ENCODE measurements at places on chromosomes 7 and 10.

DNA sequence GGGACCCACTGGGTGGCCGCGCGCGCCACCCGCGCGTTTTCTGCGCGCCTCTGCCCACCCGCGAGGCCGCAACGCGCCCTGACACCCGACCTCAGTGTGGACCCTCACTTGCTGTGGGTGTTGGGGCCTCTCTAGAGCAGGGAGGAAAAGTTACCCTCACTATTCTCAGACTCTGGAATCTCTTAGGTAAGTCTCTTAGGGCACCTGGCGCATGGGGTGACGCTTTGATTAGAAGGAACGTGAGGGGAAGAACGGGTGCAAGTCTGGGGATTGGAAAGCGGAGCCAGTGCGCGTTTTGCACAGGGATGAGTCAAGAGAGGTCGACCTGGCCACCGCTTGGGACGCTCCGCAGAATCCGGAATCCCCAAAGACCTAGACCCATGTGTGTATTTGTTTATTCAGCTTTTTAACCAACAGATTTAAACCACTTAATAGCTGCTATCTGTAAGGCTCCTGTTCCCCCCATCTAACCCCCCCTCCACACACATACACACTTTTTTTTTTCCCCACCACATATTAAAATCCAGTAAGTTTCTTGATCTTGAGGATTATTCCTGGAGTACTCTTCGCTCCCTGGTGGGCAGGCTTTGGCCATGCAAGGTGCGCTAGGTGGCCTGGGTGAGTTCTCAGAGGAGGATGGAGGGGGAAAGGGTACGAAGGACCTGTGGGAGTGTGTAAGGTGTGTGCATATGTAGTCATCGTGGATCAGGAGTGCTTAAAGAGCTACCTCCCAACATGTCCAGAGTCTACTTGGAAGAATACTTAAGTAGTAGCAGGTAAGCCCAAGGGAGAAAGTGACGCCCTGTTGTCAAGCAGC, 169.1 kb upstream of the PPP1R3A start:
- DNase-seq, result no peak

DNA sequence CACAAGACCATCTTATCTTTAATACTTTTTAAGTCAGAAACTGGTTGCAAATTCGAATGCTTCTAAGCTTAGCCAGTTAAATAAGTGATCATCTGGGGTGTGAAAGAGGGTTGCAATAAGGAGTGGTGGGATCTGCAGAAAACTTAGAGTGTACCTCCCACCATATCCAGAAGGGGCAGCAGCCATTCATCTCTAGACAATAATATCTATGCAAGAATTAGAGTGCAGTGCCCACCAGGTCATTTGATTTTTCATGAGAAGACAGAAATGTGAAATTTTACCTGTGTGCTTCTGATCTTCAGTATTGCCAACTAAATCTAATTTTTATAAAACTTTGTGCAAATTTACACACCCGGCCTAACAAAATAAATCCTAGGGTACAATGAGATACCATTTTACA, 127.2 kb upstream of the SP4 start:
- DNase-seq, result no peak

DNA sequence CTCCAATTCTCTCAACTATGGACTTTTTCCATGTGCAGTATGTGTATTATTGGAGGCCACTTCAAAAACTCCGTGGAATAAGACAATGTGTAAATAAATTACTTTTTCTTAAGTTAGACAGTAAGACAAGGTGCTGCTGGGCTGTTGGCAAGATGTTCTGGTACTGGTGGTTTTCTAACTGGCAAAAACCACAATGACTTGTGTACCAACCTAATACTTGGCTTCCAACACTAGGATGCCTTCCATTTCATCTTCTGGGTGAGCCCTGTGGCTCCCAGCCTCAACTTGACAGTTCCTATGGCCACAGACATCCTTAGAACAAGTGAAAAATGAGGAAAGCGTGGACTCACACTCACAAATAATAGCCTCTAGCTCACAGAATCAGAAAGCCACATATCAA, 77.0 kb downstream of the OSBPL3 start:
- DNase-seq, result no peak

DNA sequence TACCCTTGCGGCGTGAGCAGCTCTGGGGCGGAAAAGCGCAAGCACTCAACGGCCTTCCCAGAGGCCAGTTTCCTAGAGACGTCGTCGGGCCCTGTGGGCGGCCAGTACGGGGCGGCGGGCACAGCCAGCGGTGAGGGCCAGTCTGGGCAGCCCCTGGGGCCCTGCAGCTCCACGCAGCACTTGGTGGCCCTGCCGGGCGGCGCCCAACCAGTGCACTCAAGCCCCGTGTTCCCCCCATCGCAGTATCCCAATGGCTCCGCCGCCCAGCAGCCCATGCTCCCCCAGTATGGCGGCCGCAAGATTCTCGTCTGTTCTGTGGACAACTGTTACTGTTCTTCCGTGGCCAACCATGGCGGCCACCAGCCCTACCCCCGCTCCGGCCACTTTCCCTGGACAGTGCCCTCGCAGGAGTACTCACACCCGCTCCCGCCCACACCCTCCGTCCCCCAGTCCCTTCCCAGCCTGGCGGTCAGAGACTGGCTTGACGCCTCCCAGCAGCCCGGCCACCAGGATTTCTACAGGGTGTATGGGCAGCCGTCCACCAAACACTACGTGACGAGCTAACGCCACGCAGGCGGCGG, 12.6 kb downstream of the TRIM8 start:
- DNase-seq, result no peak

GRCh38 chr7:100444311-100445278, 8.3 kb upstream of the PPP1R35 start:
- no peak for DNase-seq

DNA sequence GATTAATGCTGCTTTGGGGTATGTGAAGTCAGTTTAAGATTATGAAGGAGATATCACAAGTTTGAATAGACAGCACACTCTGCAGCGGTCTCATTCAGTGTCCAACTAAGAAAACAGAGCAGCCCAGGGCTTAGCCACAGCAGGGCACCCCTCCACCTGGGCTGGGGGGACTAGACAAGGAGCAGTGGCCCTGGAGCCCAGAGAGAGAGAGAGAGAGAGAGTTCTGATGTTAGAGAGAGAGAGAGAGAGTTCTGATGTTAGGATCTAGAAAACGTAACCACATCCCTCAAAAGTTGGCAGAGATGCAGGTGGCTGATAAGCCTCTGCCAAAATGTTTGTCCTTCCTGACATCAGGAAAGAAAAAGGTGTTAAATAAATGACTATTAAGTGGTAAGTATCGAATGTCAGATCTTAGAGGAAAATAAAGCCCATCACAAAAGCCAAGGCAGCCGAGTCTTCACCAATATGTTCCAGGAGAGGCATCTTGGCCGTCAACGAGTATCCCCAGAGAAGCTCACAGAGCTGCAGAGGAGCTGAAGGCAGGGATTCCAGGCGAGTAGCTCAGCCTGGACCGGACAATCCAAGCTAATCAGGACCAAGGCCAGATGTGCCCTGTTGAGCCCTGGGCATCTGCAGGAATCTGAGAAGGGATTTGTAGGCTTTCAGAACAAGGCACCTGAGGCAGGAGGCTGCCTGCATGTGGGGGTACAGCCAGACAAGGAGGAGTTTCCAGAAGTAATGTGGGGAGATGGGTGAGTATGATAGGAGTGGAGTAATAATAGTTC, 150.1 kb upstream of the TCF7L2 start:
- DNase-seq, result no peak

Measured in activated effector memory CD4-positive, alpha-beta T cell treated with Interleukin-2 at 50 U/mL for 16 hours (primary cell).